ENCODE measurements at places on chromosomes 7 and 10. TPM values are rescaled to one million over a fixed set of nuclear protein-coding genes. Genes with fewer than 3 reads are reported as not detected.

The AKR1C8 gene
- not detected for total RNA-seq

The SPDYE16 gene
- total RNA-seq: not detected

The ZNF37A gene
- 8.5 TPM for total RNA-seq

The OR2F2 gene
- not detected for total RNA-seq

The MMRN2 gene
- total RNA-seq: 9.8 TPM

Measured in myometrial cell (primary cell).